ELR (cell line): ENCODE measurements at places on chromosomes 7 and 10.

GRCh38 chr7:137328373-137329120, 15.0 kb downstream of the PTN start:
- no peak for DNase-seq

DNA sequence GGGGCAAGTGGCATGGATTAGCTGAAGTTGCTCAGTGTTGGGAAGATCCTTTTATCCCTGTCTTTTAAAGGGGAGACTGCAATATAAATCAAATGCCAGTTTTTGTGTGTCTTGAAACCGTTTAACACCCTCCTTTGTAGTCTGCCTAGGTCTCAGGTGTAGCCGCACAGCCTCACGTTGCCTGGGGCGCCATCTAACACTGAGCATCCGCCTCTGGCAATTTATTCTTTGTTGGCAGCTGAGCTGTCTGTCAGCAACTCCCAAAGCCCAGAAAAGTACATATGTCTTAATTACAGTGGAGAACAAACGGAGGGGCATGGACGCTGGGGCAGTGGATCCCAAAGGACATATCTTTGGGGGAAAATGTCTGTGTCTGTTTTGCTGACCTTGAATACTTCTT, 254.7 kb downstream of the STK31 start:
- DNase-seq, result no peak

DNA sequence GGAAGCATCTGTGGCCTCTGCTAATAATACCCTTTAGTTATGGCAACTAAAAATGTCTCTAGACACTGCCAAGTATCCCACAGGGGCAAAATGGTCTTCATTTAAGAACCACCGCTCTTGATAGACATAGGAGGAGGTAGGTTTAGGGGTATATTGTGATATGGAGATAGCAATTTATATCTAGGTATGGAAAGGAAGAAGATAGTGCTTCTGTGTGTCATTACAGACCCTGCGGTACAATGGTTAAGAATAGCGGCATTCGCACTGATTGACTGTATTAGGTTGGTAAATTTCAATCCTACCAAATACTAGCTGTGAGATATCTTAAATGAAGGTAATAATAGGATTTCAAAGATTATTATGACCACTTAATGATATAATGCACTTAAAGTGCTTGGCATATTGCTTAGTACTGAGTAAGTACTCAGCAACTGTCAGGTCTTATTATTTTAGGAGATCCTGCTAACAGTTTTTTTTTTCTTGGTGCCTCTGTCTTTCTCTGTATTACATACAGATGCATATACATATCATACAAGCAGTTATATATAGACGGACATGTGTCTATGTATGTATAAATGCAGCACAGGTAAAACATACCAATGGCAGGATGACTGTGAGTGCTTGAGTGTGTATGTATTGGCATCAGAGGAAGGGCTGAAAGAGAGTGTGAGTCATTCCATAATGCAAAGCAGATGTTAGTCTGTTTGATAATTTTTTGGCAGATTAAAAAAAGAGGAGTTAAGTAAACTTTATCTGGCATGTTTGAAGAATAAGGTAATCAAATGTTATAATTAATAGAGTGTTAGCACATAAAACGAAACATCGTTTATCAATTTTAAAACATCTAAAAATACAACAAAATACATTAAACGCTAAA, 50.0 kb upstream of the ITGB8 start:
- DNase-seq, result peak; percentile 54

DNA sequence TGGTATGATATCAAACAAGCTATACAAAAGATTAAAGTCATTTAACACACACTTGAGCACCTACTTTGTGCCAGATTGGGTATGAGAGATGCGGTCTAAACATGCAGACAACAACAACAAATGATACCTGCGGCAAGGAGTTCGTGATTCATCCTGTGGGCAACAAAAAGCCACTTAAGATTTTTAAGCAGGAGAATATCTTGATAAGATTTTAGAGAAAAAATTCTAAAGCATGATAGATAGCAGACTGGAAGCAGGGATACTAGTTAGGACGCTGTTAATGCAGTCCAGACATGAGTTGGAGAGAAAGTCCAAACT, 1.6 kb upstream of the KBTBD2 start:
- no peak for DNase-seq
